ENCODE measurements at places on chromosomes 6 and 20.

GRCh38 chr6:151191527-151191926, 48.2 kb upstream of the AKAP12 start:
- no peak for DNase-seq

DNA sequence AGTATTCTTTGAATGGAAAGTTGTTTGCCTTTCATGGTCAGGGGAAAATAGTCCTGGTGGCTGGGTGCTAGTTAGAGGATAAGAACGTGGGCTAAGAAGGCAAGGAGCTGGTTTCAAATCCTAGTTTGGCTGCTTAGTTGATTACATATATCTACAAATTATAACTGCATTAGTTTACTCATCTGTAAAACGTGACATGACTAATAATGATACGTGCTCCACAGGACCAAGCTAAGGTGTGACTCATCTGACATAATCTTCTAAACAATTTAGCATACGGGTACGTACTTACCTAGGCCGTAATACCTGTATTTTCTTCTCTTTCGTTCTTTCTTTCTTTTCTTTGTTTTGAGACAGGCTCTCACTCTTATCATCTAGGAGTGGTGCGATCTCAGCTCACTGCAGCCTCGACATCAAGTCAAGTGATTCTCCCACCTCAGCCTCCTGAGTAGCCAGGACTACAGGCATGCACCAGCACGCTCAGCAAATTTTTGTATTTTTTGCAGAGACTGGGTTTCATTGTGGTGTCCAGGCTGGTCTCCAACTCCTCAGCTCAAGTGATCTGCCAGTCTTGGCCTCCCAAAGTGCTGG, 1274.2 kb upstream of the GJE1 start:
- DNase-seq: no peak

DNA sequence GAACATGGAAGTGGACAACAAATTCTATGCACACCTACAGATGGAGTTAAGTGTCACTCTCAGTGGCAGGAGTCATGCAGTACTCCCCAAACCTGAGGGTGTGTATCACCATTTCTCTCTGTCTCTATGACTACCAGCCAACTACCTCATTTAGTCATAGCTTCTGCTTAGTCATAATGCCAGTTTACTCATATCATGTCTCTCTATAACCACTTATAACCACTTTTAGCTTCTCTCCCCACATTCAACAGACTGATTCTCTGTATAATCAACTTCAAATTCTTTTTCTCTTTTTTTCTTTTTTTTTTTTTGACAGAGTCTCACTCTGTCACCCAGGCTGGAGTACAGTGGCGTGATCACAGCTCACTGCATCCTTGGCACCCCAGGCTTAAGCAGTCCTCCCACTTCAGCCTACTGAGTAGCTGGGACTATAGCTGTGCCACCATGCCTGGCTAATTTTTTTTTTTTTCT, 13.8 kb upstream of the GTF3C6 start:
- peak; percentile 73 for DNase-seq

DNA sequence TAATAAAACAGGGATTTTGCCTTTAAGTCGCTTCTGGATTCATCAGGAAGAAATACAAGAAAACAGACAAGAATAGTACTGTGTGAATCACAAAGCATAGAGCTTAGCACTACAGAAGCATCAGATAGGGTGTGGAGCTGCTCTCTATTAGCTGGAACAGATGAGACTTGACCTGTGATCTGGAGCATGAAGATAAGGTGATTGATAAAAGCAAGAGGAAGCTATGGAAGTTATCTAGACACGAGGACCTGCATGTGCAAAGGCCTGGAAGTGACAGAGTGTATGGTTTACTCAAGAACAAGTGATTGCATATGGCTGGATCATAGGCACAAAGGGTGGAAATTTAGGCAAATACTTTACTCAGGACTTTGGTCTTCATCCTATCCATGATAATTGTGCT, 112.9 kb upstream of the MLIP start:
- DNase-seq: no peak

GRCh38 chr20:61299618-61300017, 47.6 kb downstream of the CDH4 start:
- no peak for DNase-seq

DNA sequence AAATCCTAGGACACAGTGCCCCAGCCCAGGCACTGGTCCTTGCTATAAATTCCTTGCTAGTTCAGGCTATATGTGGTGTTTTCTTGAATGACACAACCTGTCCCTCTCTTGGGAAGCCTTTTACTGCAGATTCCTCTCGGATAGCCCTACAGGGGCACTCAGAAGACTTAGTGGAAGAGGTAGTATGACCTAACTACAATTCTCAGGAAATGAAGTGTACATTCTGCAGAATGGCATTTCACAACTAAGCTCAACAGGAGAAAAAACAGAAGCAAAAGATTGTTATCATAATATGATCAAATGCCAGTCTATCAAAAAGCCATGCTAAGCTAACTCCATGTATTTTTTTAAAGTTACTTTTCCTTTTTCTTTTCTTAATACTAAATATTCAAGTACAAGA, 66.3 kb upstream of the FBXL4 start:
- no peak for DNase-seq

- DNase-seq: peak; percentile 75
Measured at GRCh38 chr20:53547664-53548239, 45.9 kb downstream of the ZNF217 start.

DNA sequence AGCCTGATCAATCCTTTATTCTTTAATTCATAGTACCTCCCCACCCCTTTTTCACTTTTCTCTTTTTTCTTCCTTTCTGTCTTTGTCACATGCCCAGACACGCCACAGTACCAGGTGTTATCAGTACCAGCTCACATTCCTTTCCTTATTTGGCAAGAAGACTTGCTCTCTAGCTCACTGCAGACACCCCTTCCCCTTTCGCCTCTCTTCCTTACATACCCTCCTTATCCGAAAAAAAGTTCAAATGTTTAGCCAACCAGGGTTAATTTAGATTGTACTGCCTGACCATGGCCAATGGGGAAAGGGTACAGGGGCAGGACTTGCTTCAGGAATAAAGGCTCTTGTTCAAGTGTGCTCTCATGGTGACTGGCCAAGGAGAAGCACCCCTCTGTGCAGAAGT, 9.3 kb upstream of the SIRPB2 start:
- no peak for DNase-seq

- DNase-seq: no peak
Measured at GRCh38 chr6:3766214-3766613, 14.7 kb upstream of the PXDC1 start.

DNA sequence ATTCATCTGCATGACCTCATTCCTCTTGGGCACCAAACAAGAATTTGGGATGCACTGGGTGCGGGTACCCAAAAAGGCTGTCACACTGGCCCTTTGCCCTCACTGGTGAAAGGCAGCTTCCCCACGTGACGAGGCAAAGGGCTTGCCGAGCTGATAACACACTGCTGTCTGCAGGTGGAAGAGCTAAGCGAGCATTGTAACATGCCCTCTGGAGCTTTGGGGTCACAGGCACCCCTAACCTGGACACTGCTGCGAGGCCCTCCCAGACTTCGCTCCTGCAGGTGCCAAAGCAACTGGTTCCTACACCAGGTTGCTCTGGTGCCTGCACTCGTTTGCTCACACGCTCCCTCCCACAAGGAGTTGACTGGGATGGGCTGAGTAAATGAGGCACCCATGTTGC, 1595.7 kb downstream of the HACE1 start:
- DNase-seq: no peak

- no peak for DNase-seq
Measured at GRCh38 chr6:45645302-45645701, 267.6 kb upstream of the SUPT3H start.

GRCh38 chr6:53513519-53513966, 31.4 kb downstream of the GCLC start:
- no peak for DNase-seq
